ENCODE measurements at places on chromosomes 16 and 17.

GRCh38 chr16:24820522-24820921, 25.2 kb upstream of the SLC5A11 start:
- DNase-seq, result no peak

- no peak for DNase-seq
These were observed 28.1 kb downstream of the WSB1 start for GRCh38 chr17:27322026-27322425.

- no peak for DNase-seq
These were observed 1.4 kb downstream of the TRAF4 start for GRCh38 chr17:28744972-28745785.

- no peak for DNase-seq
These were observed 8.9 kb upstream of the WSCD1 start for GRCh38 chr17:6061290-6061689.

- no peak for DNase-seq
These were observed 19.2 kb upstream of the ABAT start for GRCh38 chr16:8655184-8655717.

DNA sequence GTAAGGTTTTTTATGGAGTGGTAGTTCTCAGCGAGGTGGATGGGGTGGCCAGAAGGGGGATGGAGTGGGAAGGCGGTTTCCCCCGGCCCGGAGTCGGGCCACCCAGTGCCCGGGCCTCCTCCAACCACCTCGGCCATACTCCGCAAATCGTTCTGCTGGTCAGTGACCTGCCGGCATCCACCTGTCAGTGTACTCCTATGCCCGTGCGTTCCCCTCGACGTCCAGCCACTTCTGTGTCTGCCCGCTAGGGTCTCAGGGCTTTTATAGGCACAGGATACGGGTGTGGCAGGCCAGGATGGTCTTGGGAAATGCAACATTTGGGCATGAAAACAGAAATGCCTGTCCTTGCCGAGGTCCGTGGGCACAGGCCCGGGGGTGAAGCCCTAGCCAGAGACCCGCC, 19.3 kb upstream of the ASGR2 start:
- DNase-seq, result no peak
